ENCODE measurements at places on chromosomes 1 and 21.

DNA sequence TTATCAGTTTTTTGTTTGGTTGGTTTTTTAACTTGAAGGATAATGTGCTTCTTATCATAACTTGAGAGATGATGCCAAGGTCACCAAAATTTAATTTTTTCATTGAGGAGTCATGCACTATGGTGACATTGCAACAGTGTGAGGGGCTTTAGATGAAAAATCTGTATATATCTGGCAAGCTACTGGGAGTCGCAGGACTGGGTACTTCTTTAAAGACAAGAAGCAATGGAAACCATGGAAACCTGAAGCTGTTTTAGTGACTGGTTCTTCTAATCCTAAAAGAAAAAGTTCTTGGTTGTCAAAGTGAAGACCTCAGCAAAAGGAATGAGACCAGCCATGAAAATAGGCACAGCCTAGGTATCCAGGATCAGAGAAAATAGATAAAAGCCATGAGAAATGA is 31.1 kb downstream of the ZC3H11B start:
- DNase-seq: no peak

GRCh38 chr1:39900662-39901463 is 854 bp downstream of the MYCL start:
- DNase-seq: no peak

DNA sequence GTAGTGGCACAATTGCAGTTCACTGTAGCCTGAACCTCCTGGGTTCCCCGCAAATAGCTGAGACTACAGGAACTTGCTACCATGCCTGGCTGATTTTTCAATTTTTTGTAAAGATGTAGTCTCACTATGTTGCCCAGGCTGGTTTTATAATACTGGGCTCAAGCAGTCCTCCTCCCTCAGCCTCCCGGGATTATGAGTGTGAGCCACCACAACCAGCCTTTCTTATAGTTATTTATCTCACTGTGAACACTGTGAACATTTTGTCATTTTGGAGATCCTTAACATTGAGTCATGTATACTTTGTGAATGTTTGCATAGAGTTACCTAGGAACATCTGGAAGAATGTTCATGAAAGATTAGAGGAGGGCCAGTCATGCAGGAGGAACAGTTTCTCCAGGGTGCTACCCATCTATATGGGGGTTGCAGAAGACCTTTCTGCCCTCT is 127.1 kb upstream of the CACYBP start:
- no peak for DNase-seq

- DNase-seq: no peak
Observed at GRCh38 chr1:115088871-115089419, 358 bp downstream of the TSPAN2 start.

GRCh38 chr1:119316870-119317416 is 51.6 kb upstream of the HAO2 start:
- no peak for DNase-seq

- DNase-seq: no peak
Observed at GRCh38 chr21:31647650-31648049, 11.8 kb upstream of the SOD1 start.

GRCh38 chr1:36400825-36401601 is 3.3 kb upstream of the LSM10 start:
- DNase-seq: no peak

- no peak for DNase-seq
Observed at GRCh38 chr21:31570824-31571566, 88.5 kb upstream of the SOD1 start.

GRCh38 chr1:46480959-46481646 is 8.5 kb upstream of the DMBX1 start:
- peak; percentile 32 for DNase-seq

GRCh38 chr1:53336146-53336545 is 8.3 kb upstream of the LRP8 start:
- no peak for DNase-seq

DNA sequence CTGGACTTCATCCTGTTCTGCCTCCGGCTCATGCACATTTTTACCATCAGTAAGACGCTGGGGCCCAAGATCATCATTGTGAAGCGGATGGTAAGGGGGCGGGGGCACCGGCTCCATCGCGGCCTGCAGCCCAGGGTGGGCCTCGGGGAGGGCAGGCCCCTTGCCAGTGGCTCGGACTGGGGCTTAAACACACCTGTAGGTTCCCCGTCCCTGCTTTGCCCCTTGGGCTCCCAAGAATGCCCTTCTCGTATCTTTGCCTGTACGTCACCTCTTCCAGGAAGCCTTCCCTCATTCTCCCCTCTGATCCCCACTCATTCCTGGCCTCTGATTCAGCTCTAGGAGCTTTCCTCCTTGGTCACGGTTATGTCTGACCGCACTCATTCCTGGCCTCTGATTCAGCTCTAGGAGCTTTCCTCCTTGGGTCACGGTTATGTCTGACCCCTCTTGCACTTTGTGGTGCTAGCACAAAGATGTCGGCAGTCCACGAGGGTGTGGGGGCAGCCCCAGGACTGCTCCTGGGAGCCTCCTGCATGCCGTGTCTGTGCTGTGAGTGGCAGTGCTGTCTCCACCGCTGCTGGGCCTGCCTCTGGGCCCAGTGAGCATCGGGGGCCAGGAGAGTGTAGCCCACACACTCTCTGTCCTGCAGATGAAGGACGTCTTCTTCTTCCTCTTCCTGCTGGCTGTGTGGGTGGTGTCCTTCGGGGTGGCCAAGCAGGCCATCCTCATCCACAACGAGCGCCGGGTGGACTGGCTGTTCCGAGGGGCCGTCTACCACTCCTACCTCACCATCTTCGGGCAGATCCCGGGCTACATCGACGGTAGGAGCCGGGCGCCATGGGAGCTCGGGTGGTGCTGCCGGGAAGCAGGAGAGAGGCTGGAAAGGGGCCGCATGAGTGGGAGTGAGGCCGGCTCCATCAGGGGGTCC is 49.1 kb upstream of the LRRC3 start:
- no peak for DNase-seq

GRCh38 chr1:159838715-159839114 is 12.0 kb downstream of the SLAMF8 start:
- no peak for DNase-seq

DNA sequence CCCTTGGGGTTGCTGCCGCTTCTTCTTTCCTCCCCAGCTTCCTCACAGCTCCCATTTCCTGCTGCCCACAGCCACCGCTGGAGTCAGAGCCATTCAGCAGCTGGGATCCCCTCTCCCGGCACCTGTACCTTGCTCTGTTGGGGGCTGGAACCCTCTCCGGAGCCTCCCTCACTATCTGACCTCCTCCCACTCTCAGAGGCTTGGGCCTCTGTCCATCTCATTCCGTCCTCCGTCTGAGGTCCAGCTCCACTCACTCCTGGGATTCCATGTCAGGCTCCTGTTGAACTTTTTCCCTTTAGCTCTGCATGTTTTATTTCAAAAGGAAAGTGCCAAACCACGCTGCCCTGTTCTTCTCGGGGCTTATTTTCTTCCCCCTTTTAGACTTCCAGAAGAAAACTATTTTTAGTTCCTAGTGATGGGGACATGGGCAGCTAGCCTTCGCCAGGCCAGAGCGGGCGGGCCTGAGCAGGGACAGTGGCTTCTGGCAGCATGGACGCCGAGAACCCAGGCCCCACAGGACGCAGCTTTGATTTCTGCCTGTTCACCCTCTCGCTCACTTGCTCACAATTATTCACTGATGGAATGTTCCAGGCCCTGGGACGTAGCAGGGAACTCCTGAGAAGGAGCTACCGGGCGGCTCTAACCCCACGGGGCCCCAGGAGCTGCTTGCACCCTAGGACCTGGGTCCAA is 79.2 kb downstream of the ARHGEF10L start:
- no peak for DNase-seq

DNA sequence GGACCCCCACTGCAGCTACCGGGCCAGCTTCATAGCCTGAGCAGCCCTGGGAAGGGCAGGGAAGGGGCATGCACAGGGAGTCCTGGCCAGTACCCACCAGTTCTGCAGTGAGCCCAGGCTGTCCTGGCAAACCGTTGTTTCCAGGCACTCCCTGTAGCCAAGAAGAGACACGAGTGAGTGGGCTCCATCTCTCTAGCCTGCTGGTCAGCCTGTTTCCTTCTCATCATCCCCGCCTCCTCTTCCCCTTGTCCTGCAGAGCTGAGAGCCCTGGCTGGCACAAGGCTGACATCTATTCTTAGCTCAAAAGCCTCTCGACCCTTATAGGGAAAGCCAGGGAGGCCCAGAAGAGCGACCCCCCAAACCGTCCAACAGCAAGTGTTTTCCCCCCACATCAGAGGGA is 28.7 kb downstream of the COL16A1 start:
- DNase-seq: no peak

DNA sequence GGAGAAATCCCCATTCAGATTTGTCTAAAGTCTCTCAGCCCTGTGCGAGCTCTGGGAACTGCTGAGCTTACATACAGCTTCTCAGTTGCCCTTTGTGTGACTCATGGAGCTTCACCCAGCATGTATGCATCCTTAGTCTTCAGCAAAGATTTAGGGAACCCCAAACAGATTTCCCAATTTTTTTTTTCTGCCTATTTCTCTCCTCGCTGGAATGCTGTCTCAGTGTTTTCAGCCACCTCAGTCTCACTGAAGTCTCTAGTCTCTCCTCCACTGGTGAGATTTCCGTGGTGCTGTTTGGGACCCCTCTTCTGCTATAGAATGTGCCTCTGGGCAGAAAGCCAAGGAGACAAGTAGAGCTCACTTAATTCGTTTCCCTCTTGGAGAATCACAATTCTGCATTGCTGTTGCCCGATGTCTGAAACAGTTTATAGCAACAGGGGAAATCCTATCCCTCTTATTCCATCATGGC is 28.1 kb upstream of the TXLNA start:
- peak; percentile 53 for DNase-seq

DNA sequence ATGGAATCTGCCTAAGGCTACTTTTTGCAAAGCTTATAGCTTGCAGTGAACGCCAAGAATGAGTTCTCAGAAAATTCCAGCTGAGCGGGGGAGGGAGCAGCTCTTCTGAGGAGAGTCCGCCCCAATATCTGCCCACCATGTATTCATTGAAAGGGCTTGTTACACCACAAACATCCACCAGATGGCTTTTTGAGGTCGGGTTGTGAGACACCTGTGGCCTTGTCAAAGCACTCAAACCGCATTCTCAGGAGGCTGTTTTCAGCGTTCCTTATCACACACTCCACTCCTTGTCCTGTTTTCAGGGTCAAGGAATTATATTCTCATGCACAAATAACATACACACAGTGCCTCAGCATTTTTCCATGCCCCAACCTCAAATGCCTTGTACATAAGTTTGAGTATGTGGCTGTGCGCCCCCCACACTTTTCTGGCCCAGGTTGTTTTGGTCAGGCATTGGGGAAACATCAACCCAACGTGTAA is 3.9 kb upstream of the C4BPB start:
- peak; percentile 90 for DNase-seq

DNA sequence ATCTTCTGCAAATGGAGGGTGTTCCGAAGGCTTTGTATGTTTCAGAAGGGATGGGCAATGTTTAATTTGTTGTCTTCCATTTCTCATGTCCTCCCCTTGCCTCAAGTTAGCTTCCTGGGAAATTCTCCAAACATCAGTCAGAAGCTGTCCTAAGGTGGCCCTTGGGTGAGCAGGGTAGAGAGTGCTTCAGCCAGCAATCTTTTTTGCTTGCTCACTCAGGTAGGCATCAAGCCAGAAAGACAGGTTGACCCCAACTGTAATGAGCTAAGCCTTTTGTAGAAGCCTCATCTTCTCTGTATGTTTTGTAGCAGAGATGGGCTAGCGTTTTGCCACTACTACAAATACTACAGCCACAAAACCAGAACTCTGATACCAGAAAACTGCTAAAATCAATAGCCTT is 321.5 kb upstream of the FAM78B start:
- DNase-seq: no peak

DNA sequence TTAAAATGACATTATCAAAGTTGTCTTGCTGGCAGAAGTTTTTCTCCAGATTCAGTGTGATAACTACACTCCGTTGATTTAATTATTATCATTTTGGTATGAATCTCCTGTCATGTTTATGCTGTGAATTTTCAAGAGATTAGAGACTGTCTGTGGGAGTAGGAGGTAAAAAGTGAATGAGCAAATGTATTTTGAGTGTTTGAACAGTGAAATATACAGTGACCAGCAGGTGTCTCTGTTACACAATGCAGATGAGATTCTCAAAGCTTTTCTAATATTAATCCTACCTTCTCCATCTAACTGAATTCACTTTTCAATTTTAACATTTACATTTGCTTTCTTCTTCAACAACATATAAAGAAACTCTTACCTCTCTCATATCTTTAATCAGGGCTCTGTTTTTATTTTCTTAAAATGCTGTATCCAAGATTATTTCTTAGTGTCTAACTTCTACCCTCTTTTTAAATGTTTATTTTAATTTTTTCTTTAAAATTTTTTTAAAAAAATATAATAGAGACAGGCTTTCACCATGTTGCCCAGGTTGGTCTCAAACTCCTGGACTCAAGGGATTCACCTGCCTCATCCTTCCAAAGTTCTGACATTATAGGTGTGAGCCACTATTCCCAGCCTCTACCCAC is 20.9 kb upstream of the HSPA13 start:
- DNase-seq: peak; percentile 47

- no peak for DNase-seq
Observed at GRCh38 chr1:118294875-118295642, 110.0 kb upstream of the SPAG17 start.

GRCh38 chr1:173995475-173995874 is 26.7 kb downstream of the RC3H1 start:
- DNase-seq: no peak

DNA sequence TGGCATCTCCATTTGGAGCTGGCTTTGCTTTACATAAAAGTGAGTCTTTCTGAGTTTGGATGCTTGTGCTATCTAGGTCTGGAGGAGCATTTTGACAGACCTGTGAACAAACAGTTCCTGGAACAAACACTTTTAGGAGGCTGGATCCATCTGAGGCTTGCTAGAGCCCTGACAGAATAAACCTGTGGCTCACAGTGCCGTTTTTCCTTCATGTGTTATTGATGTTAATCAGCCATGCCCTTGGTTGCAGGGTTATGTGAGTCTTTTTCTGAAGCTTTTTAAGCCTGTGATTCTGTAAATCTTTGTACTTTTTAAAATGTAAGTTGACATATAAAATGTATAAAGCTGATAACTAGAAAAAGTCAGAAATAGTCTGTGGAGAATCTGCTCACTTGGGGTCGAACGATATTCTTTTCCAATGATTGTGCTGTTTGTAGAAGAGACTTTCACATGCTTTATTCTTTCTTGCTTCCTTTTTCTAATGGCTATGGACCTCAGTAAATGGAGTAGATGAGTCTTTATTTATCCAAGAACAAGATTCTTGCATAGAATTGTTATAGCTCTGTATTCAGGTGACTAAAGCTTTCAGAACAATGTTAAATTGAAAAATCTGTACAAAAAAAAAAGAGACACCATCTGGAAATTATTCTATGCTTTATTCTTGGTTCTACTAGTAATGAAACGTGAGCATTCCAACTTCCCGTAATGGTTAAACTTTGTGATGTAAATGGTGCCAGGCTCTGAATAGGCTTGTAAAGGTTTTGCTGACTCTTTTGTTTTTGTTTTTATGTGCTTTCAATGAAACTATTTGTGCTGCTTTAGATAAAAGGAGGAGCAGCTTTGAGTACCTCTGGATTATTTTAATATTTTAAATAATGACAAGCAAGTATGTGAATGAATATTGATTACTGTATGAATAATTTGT is 53.7 kb downstream of the CACHD1 start:
- DNase-seq: no peak
